Natural killer cell (primary cell): ENCODE measurements at places on chromosomes 5 and 9. TPM values are rescaled to one million over a fixed set of nuclear protein-coding genes. Genes with fewer than 3 reads are reported as not detected.

DNA sequence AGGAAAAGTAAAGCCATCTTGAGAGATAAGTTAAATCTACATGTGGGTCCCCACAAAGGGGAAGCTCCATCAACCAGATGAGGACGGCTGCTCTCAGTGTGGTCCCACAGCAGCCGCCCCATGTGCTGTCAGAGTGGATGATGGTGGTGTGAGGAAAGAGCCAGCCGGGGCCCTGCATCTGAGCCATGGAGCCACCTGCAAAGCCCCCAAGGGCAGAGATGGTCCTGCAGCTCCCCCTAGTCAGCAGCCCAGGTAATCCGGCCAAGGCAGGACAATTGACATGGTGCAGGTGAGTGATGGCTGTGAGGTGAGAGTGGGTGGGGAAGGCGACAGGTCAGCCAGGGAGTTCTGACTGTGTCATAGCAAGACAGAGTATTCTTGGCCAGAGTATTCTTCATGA is 458.8 kb downstream of the ICE1 start:
- H3K36me3 ChIP-seq, result no peaks in the 10 kb centered on the region
- no peak overlapping the region for H3K27ac ChIP-seq
- no peaks in the 10 kb centered on the region for H3K4me1 ChIP-seq
- no peak overlapping the region for H3K4me3 ChIP-seq
- H3K27me3 ChIP-seq, result no peaks in the 10 kb centered on the region

DNA sequence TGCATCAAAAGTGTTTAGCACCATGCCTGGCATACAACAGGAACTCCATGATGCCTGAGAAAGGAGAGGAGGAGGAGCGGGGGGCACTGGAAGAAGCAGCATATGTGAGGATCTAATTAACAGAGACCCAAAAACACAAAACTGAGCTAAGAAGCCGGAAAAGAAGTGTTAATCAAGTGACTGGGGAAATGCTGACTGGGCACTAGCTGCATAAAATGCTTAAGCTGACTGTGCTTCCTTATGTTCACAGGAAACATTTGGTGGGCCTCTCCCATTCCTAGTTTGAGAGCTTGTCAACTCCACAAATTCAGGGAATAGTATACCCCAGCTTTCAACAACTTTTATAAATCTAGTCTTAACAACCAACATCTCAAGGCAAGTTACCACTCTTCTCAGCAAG is 26.6 kb downstream of the DEPDC1B start:
- no peaks in the 10 kb centered on the region for H3K4me1 ChIP-seq
- no peak overlapping the region for H3K27ac ChIP-seq
- no peaks in the 10 kb centered on the region for H3K36me3 ChIP-seq
- H3K4me3 ChIP-seq, result no peak overlapping the region

DNA sequence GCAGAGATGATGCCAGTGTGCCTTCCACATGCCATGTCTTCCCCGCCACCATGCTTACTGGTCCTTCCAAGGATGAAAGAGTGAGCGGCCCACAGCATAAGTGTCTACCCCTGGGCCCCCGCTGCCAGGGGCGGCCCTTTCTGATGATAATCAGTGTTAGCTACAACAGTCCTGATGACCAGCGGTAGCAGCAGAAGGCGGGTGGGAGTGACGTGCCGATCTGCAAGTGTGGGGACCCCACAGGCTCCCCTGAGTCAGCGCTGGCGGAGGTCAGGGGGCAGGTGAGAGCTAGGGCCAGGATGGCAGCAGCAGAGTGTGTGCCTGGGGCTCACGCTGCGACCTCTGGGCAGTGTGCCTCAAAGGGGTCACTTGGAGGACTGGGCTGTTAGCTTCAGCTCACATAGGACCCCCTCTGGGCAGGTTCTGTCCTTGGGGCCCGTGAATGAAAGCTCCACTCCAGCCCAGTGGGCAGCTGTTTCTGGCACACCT is 80.4 kb downstream of the HMCN2 start:
- DNase-seq, result no peak
- no peaks in the 10 kb centered on the region for H3K27me3 ChIP-seq
- H3K36me3 ChIP-seq, result no peaks in the 10 kb centered on the region
- H3K4me3 ChIP-seq, result no peak overlapping the region
- H3K4me1 ChIP-seq, result no peaks in the 10 kb centered on the region

- DNase-seq, result no peak
- no peaks in the 10 kb centered on the region for H3K36me3 ChIP-seq
- no peaks in the 10 kb centered on the region for H3K27me3 ChIP-seq
- no peaks in the 10 kb centered on the region for H3K4me1 ChIP-seq
- no peak overlapping the region for H3K4me3 ChIP-seq
- H3K27ac ChIP-seq, result no peak overlapping the region
Measured at GRCh38 chr5:175214152-175214551, 229.8 kb downstream of the DRD1 start.

GRCh38 chr5:65695162-65695755 is 26.6 kb downstream of the SGTB start:
- H3K27ac ChIP-seq, result no peak overlapping the region
- H3K27me3 ChIP-seq, result no peaks in the 10 kb centered on the region
- no peak for DNase-seq
- H3K4me1 ChIP-seq, result no peaks in the 10 kb centered on the region
- no peak overlapping the region for H3K4me3 ChIP-seq

DNA sequence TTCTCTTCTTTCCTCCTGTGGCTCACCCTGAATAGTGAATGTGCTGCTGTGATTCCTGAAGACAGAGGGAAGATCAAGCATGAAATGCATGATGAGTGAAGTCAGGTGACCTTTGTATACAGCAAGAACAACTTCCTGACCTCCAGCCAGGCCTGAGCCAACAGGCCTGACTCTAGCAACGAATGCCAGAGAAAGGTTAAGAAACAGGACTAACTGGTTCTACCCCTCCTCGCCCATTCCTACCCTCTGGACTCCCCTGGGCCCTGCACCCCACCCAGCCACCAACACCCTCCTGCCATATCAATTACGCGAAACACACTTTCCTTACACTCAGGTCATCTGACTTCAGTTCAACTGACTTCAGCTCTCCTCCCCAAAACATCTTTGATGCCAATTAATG is 4.9 kb downstream of the SUSD1 start:
- peaks cover 51% of the 10 kb centered on the region for H3K4me1 ChIP-seq
- no peak for DNase-seq
- H3K4me3 ChIP-seq, result no peak overlapping the region
- no peak overlapping the region for H3K27ac ChIP-seq
- no peaks in the 10 kb centered on the region for H3K36me3 ChIP-seq

GRCh38 chr9:124272979-124273378 is 15.2 kb downstream of the NEK6 start:
- peaks cover 4% of the 10 kb centered on the region for H3K36me3 ChIP-seq
- H3K4me3 ChIP-seq, result no peak overlapping the region
- no peak overlapping the region for H3K27ac ChIP-seq
- no peak for DNase-seq

- no peaks in the 10 kb centered on the region for H3K27me3 ChIP-seq
- no peak for DNase-seq
- H3K36me3 ChIP-seq, result no peaks in the 10 kb centered on the region
- H3K4me1 ChIP-seq, result no peaks in the 10 kb centered on the region
Measured at GRCh38 chr5:22557251-22557650, 295.9 kb downstream of the CDH12 start.

- H3K27me3 ChIP-seq, result peaks cover 61% of the 10 kb centered on the region
- no peaks in the 10 kb centered on the region for H3K36me3 ChIP-seq
- H3K4me1 ChIP-seq, result peaks cover 12% of the 10 kb centered on the region
- H3K4me3 ChIP-seq, result no peak overlapping the region
- no peak for DNase-seq
Measured at GRCh38 chr9:77015327-77016048, 4.0 kb upstream of the FOXB2 start.

DNA sequence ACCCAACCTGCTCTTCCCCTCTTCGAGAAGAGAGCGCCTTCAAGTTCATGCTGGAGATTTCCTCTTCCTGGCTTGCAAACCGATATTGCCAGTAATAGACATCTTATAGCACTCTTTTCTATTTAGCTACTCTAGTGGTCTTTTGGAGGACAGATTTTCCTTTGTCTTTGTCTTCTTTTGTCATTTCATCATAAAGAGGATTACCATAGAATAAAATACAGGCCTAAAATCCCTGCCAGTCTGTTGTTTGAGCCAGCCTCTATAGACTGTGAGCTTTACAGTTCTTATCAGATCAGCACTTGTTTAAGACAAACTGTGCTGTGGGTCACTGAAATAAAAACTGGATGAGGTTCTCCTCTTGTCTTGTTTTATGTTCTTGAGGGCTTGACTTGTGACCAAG is 802.8 kb downstream of the NR2F1-AS1 start:
- no peaks in the 10 kb centered on the region for H3K27me3 ChIP-seq
- H3K36me3 ChIP-seq, result no peaks in the 10 kb centered on the region
- no peak for DNase-seq
- no peak overlapping the region for H3K4me3 ChIP-seq
- no peak overlapping the region for H3K27ac ChIP-seq

- no peak for DNase-seq
- H3K36me3 ChIP-seq, result no peaks in the 10 kb centered on the region
- H3K27ac ChIP-seq, result peak overlapping the region; percentile 100
- peaks cover 40% of the 10 kb centered on the region for H3K4me1 ChIP-seq
- H3K27me3 ChIP-seq, result no peaks in the 10 kb centered on the region
Measured at GRCh38 chr5:107474361-107474715, 196.4 kb downstream of the EFNA5 start.

- no peak overlapping the region for H3K27ac ChIP-seq
- H3K4me3 ChIP-seq, result no peak overlapping the region
- H3K4me1 ChIP-seq, result no peaks in the 10 kb centered on the region
Measured at GRCh38 chr5:174849426-174849825, 125.0 kb downstream of the MSX2 start.

DNA sequence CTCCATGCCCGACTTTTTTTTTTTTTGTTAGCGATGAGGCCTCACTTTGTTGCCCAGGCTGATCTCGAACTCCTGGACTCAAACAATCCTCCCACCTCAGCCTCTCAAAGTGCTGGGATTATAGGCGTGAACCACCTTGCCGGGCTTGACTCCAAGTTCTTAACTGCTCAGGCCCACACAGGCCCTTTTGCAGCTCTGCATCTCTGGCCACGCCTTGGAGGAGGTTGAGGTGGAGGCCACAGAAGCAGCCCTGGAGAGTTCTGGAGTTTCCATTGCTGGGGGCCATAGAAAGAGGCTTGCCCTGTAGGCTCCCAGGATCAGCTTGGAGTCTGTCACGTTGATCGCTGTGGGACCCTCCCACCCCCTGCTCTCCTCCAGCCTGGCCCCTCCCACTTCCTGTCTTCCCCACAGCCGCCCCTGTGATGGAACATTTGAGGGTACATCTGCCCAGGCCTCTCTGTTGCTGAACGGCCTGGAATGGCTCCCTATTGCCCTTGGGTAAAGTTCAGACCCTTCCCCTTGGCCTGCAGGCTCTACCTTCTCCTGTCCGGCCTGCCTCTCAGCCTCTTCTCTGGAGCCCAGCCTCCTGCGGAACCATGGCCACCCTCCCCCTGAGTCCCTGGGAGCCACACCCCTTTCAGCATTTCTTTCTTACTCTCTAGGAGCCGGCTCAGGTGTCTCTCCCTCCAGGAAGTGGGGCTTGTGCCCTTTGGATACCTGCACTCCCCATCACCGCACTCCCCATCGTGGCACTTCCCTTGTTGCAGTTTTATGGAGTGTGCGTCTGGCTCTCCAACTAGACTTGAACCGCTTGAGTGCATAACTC is 30.4 kb upstream of the IER5L start:
- no peaks in the 10 kb centered on the region for H3K36me3 ChIP-seq
- H3K4me1 ChIP-seq, result peaks cover 30% of the 10 kb centered on the region
- H3K27ac ChIP-seq, result no peak overlapping the region
- no peak overlapping the region for H3K4me3 ChIP-seq
- H3K27me3 ChIP-seq, result no peaks in the 10 kb centered on the region

DNA sequence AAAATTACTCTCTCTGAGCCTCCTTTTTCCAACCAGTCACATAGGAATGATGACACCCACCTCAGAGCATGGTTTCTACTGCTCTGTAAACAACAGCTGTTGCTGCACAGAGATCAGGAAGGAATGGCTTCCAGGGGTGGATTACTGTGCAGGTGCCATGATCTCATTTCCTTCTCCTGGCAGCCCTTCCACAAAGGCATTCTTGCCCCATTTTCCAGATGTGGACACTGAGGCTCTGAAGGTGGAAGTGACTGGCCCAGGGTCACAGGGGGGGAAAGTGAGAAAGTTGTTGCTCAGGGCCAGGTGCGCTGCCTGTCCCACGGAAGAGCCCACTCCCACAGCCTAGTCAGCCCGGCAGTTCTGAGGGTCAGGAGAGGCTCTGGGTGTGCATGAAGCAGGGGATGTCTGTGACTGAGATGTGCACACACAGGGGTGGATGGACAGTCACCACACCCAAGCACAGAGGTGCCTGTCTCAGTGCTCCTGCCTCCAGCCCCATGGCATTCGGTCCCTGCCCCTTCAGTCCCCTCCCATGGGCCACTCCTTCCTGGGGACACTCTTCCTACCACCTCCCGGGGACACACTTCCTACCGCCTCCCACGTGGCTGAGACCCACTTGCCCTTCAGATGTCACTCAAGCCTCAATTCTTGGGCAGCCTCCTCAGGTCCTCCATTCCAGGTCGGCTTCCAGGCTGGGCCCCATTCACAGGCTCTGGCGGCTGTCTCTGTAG is 17.0 kb downstream of the FGFR4 start:
- no peaks in the 10 kb centered on the region for H3K27me3 ChIP-seq
- no peak overlapping the region for H3K27ac ChIP-seq
- no peak overlapping the region for H3K4me3 ChIP-seq
- no peaks in the 10 kb centered on the region for H3K36me3 ChIP-seq
- no peak for DNase-seq

- H3K36me3 ChIP-seq, result no peaks in the 10 kb centered on the region
- no peak overlapping the region for H3K4me3 ChIP-seq
- H3K27ac ChIP-seq, result no peak overlapping the region
- H3K27me3 ChIP-seq, result no peaks in the 10 kb centered on the region
Measured at GRCh38 chr5:24788829-24789514, 144.2 kb upstream of the CDH10 start.

DNA sequence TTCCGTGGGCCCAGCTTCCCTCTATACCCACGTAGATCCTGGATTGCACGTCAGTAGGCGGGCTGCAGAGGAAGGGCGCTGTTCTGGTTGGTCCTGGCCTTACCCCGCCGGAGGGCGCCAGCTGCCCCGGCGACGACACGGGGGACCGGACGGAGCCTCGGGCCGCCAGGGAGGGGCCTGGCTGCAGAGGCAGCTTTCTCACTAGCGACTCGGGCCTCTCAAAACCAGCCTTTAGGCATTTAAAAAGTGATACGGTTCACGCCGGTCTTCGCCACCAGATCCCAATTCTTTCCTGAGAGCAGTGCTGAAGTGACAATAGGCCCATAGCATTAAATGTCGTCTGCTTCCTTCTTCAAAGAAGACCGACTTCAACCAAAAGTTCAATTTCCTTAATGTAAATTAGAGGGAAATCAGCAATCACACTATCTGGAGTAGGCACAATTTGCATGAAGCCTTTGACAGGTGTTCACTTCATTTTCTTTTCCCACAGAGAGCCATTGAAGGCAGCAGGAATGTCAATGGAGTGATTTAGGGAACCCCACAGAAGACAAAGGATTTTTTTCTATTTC is 17.6 kb upstream of the UBE2D2 start:
- no peaks in the 10 kb centered on the region for H3K27me3 ChIP-seq
- peaks cover 8% of the 10 kb centered on the region for H3K4me1 ChIP-seq
- peak overlapping the region; percentile 6 for H3K4me3 ChIP-seq

The LCN12 gene
- 11.3 TPM for total RNA-seq

The UAP1L1 gene
- 10.5 TPM for total RNA-seq

The NCS1 gene
- 1.4 TPM for total RNA-seq

The ADCY2 gene
- not detected for total RNA-seq

The PCDHGB7 gene
- 1.2 TPM for total RNA-seq
